ENCODE measurements at places on chromosomes 3 and 15.

DNA sequence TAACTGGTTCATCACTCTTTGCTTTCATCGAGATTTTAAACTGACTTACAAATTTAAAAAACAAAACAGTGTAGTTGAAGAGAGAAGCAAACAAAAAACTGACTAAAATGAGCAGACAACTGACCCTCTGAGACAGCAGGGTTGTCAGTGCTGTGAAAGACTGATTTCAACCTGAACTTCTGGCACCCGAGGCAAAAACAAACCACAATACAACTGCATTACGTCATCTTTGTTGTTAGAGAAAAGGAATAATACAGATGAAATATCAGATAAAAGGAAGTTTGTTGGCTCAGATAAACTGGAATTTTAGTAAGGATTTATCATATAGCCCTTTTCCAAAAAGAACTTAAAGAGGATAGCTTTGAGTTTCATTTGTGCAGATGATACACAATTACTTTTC, 51.1 kb downstream of the PARP15 start:
- no peak for DNase-seq

DNA sequence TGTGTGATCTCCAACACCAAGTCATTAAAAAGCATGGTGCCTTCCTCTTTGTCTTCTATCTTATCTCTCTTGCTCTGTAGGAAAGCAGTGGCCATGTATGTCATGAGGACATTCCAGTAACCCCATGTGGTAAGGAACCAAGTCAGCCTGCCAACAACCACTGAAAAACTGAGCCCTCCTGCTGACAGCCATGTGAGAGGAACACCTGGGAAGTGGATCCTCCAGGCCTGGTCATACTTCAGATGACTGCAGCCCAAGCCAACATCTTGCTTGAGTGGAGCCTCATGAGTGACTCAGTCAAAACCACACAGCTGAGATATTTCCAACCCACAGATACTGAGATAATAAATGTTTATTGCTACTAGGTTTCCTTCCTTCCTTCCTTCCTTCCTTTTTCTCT, 597.3 kb downstream of the ZIC1 start:
- no peak for DNase-seq

DNA sequence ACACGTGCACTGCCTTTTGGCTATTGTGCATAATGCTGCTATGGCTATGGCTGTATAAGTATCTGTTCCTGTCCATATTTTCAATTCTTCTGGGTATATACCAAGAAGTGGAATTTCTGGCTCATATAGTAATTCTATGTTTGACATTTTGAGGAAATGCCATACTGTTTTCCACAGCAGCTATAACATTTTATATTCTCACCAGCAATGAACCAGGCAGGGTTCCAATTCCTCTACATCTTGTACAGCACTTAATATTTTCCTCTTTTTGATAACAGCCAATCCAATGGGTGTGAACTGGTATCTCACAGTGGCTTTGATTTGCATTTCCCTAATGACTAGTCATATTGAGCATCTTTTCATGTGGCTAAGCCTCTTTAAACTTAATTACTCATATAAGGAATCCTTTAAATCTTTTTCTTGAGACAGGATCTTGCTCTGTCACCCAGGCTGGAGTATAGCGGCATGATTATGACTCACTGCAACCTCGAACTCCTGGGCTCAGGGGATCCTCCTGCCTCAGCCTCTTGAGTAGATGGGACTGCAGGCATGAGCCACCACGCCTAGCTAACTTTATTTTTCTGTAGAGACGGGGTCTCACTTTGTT, 38.1 kb upstream of the IGDCC4 start:
- DNase-seq = no peak

GRCh38 chr3:127717357-127718244, 44.8 kb downstream of the ABTB1 start:
- DNase-seq = no peak

DNA sequence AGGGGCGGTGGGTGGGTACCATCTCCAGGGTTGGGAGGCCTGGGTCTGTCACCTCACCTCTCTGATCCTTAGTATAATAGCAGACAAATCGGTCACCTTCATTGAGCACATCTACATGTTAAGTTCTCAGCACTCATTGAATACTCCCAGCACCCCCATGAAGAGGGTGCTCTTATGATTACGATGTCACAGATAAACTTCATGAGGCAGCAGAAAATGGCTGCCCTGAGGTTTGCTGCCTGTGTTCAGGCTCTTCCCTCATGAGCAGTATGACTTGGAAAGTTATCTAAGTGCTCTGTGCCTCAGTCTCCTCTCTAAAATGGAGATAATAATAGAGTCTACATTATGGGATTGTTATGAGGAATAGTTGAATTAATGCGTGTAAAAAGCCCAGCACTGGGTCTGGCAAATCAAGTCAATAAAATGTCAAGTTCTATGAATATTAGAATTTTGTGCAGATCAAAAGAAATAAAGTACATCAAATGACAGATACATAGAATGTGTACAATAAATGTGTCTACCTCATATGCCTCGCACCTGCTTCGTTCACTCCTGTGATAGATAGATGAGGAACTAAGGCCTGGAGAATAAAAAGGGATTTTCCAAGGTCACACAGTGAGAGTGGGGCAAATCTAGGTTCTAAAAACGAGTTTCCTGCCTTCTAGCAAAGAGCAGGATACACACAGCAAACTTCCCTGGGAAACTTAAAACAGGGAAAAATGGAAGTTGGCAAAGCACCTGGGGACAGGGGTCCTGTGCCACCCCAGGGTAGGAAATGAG, 142.2 kb upstream of the MRPS22 start:
- no peak for DNase-seq

GRCh38 chr3:115239717-115240116, 92.6 kb upstream of the ZBTB20 start:
- no peak for DNase-seq

DNA sequence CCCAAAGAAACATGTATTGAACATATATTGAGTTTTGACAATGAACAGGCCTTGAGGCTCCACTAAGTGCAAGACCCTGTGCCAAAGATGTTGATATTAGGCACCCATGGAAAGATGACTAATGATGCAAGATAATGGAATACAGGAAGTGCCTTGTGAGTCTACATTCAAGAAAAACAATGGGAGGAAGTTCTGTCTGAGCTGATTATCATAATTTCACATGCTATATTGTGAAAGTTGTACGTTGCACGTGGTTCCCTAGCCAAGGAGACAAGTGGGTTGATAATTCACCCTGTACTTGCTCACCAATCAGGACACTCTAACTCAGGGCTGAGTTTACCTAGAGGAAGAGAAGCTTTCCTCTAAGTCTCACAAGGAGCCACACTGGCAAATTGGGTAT, 186.9 kb upstream of the STAC start:
- no peak for DNase-seq
